ENCODE measurements at places on chromosomes 7 and 10.

DNA sequence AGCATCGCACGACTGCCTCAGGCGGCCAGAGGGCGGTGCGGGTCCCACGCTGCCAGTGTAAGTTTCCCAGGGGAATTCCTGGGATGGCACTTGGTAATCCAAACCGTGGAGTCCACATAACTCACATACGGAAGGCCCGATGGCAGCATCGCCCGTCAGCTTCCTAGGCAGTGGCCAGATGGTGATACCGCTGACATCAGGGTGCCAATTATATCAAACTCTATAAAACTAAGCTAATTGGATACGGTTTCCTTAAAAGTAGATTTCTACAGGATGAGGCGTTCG lies 189.8 kb downstream of the CELF2 start:
- DNase-seq = no peak

- no peak for DNase-seq
Measured at GRCh38 chr10:10598297-10598696, 419.4 kb upstream of the CELF2 start.

DNA sequence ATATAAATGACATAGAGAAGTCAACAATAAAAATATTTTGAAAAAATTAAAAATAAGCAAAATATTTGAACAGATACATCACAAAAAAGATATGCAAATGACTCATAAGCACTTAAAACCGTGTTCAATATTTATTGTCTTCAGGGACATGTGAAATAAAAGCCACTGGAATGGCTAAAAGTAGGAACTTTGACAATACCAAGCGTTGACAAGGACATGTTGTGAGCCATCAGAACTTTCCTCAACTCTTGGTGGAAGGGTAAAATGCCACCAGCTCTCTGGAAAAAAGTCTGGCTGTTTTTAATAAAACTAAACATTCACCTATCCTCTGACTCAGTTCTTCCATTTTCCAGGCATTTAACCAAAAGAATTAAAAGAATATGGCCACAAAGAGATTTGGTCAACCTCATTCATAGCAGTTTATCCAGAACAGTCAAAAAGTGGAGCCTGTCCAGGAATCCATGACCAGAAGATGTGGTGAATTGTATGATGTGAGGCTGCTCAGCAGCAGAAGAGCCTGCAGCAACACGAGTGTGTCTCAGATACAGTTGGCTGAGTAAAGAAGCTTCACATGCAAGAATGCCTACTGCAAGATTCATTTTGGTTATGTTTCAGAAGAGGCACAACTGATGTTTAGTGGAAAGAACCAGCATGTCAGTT lies 7.1 kb upstream of the KLF6 start:
- no peak for DNase-seq

- DNase-seq = peak; percentile 41
Measured at GRCh38 chr7:140517546-140518369, 38.5 kb upstream of the MKRN1 start.

DNA sequence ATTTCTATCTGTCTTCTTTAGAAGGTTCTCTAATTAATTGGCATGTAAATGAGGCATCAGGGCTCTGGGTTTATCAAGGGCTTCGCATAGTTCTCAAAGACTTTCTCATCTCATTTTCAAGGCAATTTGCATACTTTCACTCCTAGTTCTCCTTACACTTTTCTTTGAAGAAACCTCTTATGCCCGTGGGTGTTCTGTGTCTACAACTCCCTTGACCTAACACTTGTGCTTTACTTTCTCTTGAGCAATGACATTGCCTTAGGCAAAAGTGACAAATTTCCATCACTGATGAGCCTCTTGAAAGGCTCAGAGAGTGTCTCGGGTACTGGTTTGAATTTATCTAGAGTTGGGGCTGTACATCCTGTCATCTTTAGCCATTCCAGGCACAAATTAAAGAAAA lies 74.7 kb upstream of the ITPRID1 start:
- DNase-seq = no peak
